ENCODE measurements at places on chromosomes 13 and 19. TPM values are rescaled to one million over a fixed set of nuclear protein-coding genes. Genes with fewer than 3 reads are reported as not detected.

C19orf67 gene
- 0.17 TPM for total RNA-seq

PSG6 gene
- 1.0 TPM for total RNA-seq

SYNE4 gene
- 0.50 TPM for total RNA-seq

SMIM7 gene
- total RNA-seq = 115 TPM

SGTA gene
- 37.7 TPM for total RNA-seq

CLDND2 gene
- total RNA-seq = not detected

ZNF729 gene
- total RNA-seq = not detected

KANK2 gene
- total RNA-seq = 455 TPM

SHC2 gene
- total RNA-seq = 1.0 TPM

WTIP gene
- 13.2 TPM for total RNA-seq

DAND5 gene
- not detected for total RNA-seq

NHLRC3 gene
- 19.4 TPM for total RNA-seq

PSG11 gene
- not detected for total RNA-seq

CD37 gene
- total RNA-seq = not detected

STOML3 gene
- not detected for total RNA-seq

SLC25A41 gene
- under 0.01 TPM for total RNA-seq

PINLYP gene
- 2.0 TPM for total RNA-seq

ZNF497 gene
- total RNA-seq = 0.87 TPM

BRME1 gene
- 0.73 TPM for total RNA-seq

DOCK6 gene
- total RNA-seq = 19.4 TPM
